Activated naive CD8-positive, alpha-beta T cell treated with anti-CD3 and anti-CD28 coated beads, Interleukin-2, amount 10 ng/mL, durations not matched to agents 7 days and 5 days (primary cell): ENCODE measurements at places on chromosomes 6 and 20. TPM values are rescaled to one million over a fixed set of nuclear protein-coding genes. Genes with fewer than 3 reads are reported as not detected.

GRCh38 chr6:36118550-36119107 is 11.7 kb upstream of the MAPK13 start:
- H3K4me3 ChIP-seq = no peak overlapping the region
- peaks cover 30% of the 10 kb centered on the region for H3K36me3 ChIP-seq
- no peak for DNase-seq
- peaks cover 65% of the 10 kb centered on the region for H3K4me1 ChIP-seq
- peak overlapping the region; percentile 97 for H3K27ac ChIP-seq

PRL gene
- not detected for total RNA-seq

KIF25 gene
- total RNA-seq = not detected

OPRM1 gene
- not detected for total RNA-seq

DUSP22 gene
- 50.4 TPM for total RNA-seq
